ENCODE measurements at places on chromosomes 12 and 14.

- no peak for DNase-seq
These were observed 179.3 kb upstream of the ATF7IP start for GRCh38 chr12:14186193-14186502.

DNA sequence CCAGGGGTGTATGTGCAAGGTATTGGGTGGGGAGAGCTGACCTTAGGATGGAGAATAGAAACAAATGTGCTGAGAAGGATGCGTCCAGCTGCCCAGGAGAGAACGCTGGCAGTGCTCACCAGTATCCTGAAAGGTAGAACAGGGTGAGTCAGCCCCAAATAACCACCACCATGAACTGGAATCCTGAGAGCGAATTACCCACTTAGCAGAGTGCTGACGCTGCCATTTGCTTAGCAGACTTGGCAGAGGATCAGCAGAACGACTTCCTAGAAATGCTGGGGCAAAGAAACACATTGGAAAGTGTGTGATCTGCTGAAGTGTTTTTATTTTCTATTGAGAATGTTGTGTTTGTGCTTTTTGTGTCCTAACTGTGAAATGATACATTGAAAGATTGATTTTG lies 213.6 kb downstream of the ADGRD1 start:
- DNase-seq, result no peak

- no peak for DNase-seq
These were observed 13.9 kb downstream of the ACVRL1 start for GRCh38 chr12:51921017-51921725.

DNA sequence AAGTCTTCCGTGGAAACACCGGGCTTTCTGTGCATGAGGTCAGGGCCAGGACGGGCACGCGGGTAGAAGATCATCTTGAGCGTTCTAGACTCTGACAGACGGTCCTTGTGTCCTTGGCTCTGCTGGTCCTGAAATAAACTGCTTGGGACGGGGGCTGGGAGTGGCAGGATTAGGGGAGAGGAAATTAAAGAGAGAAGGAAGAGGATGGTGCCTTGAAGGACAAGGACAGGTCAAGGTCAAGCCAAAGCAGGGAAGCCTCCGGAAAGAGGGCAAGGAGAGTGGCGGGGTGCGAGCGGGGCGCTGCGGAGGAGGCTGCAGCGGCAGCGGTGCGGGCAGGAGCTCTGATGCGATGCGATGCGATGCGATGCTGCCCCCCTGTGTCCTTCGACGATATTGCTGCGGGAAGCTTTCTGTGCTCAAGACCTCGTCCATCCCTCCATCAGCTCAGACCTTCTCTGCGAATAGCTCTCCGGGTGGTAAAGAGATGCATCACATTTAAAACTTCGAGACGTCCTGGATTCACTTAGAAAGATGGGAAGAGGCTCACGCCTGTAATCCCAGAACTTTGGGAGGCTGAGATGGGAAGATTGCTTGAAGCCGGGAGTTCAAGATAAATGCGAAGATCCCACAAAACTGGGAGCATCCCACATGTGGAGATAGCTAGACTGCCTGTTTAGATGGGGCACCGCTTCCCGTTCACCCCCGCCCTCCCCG lies 110.1 kb upstream of the TMEM132D start:
- DNase-seq, result peak; percentile 65

DNA sequence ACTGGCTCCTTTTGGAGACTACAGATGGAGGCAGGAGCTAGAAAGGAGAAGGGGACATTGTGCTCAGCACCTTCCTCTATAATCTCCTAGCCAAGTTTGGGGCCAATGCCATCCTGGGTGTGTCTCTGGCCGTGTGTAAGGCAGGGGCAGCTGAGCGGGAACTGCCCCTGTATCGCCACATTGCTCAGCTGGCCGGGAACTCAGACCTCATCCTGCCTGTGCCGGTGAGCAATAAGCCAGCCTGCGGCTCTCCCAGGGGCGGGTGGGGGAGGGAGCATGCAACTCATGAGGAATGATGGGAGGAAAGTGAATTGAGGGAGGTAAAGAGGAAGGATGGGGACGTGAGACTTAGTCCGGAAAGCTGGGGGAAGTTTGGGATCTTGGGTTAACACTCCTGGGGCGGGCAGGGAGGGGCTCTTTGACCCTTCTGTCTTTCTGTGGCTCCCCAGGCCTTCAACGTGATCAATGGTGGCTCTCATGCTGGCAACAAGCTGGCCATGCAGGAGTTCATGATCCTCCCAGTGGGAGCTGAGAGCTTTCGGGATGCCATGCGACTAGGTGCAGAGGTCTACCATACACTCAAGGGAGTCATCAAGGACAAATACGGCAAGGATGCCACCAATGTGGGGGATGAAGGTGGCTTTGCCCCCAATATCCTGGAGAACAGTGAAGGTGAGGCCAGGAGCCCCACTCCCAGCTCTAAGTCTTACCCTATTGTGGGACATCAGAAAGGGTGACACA lies 3.3 kb downstream of the ENO2 start:
- DNase-seq, result peak; percentile 25

- no peak for DNase-seq
These were observed 542.4 kb downstream of the DIO2 start for GRCh38 chr14:79668951-79669350.

DNA sequence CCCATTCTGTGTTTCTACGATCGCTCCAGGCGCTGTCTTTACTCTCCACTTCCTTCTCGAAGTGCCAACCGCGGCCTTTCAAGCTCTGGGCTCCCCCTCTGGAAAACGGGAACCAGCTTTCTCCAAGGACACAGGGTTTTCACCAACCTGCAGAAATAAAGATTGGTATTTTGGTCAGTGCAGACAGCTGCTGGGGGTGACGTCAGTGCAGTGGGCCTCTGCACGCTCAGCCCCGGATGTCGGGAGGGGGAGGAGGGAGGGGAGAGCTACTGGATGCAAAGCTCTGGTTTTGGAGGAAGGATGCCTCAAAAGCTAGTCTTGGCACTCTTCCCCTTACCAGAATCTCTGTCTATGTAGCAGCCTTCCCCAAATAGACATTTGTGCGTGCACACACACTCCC lies 19.9 kb downstream of the HRK start:
- DNase-seq, result no peak

DNA sequence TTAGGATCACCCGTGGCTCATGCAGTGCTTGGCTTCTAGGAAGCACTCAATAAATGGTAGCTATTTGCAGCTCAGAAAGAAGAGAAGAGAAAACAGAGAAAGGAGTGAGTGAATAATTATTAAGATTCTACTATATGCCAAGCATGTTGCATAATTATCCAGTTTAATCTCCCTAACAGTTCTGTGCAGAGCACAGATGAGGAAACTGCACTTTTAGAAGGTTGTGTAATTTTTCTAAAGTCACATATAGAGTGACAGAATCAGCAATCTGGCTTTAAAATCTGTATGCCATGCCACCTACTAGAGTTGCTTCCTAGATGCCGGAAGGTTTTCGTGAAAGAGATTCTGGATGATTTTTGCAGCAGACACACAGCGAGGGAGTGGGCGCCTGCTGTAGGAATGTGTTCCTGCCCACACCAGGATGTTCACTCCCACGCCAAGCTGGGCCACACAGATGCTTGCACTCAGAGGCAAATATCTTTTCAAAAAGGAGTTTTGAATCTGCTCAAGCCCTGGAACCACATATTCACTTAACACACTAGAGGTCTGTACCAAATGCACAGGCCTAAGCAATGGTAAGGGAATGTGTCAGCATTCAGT lies 50.2 kb upstream of the SMCO2 start:
- DNase-seq, result no peak

GRCh38 chr14:68911594-68912227 lies 67.4 kb downstream of the ACTN1 start:
- DNase-seq, result peak; percentile 79

DNA sequence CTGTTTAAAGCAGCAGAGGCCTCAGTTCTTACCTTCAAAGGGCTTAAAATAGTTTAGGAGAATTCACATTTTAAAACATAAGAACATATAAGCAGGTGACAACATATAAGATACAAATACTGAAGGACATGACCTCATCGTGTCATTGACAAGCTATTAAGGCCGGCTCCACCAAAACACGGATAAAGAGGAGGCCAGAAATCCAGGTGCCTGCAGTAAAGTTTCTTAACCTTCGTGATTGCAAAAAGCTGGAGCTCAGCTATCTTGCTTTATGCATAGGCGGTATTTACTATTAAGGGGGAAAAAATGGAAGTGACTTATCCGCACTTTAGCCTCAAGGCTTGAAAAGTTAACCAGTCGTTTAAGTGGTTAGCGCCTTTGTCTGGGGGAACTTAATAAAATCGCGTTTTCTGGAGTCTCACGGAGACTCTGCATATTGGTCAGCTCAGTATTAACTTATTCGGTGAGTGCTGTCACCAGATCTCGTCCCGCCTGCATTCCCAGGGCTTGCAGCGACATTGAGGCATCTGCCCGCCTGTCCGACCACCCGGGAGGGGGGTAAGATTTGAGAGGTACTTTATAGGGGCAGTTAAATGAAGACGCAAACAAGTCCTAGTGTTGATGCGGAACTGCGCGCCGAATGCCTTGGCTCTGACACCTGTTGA lies 1.1 kb upstream of the SP1 start:
- peak; percentile 25 for DNase-seq

GRCh38 chr12:30988086-30988485 lies 61.5 kb downstream of the TSPAN11 start:
- no peak for DNase-seq

DNA sequence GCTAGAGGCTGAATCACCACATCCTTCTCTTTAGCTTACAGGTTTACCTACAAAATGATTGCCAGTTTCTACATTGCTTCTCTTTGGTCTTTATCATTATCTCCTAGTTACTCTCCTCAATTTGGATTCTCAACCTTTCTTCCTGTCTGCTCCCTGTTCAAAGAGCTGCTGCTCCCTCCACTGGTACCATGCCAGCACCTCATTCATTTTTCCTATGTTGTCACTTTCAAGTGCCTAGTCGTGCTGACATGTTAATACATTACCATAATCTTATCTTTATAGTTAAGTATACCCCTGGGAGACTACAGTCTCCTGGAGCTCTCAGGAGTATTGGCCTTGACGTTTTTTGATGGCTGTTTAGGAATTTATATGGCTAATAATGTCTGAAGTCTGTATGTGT lies 14.2 kb downstream of the FRS2 start:
- DNase-seq, result no peak

DNA sequence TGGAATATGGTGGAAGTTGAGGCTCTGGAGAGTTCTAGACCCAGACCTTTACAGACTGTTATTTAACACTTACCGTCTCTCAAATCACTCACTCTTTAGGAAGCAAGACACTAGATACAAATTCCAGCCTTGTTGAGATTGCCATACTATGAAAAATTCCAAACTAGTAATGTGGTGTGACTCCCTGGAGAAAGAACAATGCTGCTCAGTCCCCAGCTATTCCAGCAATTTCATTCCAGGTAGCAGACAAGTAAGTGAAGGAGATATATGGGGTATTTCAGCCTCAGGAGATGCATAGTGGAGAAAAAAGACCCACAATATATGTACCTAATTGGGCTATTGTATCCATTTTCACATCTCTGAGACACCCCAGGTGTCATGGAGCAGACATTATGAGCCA lies 678.9 kb upstream of the LMO3 start:
- no peak for DNase-seq

DNA sequence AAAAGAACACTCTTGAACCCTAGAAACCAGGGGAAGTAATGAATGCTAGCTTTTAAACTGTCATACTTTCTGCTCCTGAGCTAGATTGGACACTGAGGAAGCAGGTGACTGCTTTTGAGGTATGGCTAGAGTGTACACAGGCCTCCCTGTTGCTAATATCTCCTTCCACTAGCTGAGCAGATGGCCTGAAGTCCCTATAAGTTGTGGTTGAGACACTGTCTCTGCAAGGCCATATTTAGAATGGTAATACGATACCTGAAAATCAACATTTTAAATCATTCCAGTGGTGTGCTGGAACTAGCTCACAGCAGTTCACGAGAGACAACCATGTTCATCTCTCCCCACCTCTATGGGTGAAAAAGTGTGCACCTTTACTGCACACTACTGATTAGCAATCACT lies 46.4 kb upstream of the BMP4 start:
- no peak for DNase-seq

- peak; percentile 54 for DNase-seq
These were observed 8.3 kb upstream of the GOLGA5 start for GRCh38 chr14:92785667-92786426.
